Pancreas (tissue), 10 donors: ENCODE measurements at places on chromosomes 12 and 14. TPM values are rescaled to one million over a fixed set of nuclear protein-coding genes. Genes with fewer than 3 reads are reported as not detected.

The SYCP3 gene
- total RNA-seq = not detected

The SLC10A1 gene
- total RNA-seq = 0.06 TPM

The LRRK2 gene
- 9.0 TPM for total RNA-seq

DNA sequence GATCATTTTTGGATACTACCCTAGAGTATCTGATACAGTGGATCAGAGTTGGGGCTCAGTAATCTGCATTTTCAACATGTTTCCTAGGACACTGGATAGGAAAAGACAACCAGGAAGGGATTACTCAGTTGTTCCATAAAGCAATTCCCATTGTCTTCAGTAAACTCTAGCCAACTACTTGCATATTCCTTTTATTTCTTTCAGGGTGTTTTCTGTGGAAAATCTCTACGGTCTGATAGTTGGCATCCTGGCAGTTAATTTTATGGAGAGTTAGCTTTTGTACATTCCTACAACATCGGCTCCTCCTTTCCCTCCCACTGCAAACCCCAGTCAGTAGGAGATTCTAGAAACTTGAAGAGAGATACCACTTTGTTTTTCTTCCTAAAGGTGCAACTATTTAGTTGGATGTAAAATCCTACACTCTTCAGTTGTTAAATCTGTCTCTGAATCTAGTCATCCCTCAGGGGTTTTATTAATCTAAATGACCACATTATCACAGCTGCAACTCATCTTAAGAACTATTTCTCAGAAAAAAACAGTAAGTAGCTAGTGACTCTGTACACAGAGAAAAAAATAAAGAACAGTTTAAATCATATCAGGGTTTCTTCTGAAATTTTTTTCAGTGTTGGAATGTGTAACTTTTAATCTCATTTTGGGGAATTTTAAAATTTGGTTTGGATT lies 103.9 kb downstream of the PDE3A start:
- DNase-seq = no peak

- no peak for DNase-seq
Measured at GRCh38 chr12:126389220-126389841, 1324.1 kb downstream of the AACS start.

DNA sequence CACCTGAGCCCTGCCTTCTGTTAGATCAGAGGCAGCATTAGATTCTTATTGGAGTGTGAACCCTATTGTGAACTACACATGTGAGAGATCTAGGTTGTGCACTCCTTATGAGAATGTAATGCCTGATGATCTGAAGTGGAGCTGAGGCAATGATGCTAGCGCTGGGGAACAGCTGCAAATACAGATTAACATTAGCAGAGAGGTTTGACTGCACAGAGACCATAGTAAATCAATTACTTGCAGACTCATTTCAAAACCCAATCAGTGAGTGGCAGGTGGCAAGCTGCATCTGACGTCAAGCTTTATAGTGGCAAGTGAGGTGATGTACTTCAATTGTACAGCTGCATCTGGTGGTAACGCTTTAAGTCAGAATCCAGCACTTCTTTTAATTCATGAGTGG lies 141.6 kb downstream of the GPHN start:
- DNase-seq = no peak

- no peak for DNase-seq
Measured at GRCh38 chr12:116545144-116545543, 14.0 kb upstream of the MAP1LC3B2 start.
